HL-60 (cell line): ENCODE measurements at places on chromosomes 3 and 15.

DNA sequence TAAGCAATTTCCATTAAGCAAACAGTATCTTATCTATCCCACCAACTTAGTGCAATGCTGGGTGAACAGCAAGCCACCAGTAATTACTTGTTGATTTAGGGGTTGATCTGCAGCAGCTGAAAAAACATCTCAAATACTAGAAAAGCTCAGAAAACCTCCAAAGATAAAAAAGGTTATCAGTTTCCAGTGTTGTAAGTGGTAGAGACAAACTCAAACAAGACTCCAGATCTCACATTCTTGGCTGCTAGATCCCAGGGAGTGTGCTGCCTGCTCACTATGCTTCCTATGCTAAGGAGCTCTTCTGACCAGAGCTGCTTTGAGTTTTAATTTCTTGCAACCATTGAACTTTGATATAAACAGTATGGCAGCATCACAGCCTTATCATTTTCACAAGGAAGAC, 11.3 kb downstream of the B3GALNT1 start:
- no peak for DNase-seq

GRCh38 chr15:65195548-65195923, 10.4 kb upstream of the CLPX start:
- no peak for DNase-seq

GRCh38 chr3:24259901-24260512, 234.6 kb downstream of the THRB start:
- DNase-seq = no peak

GRCh38 chr3:129417326-129417725, 11.1 kb downstream of the EFCAB12 start:
- no peak for DNase-seq

- no peak for DNase-seq
Observed at GRCh38 chr3:99783011-99783573, 34.6 kb upstream of the CMSS1 start.

- no peak for DNase-seq
Observed at GRCh38 chr3:62027796-62028195, 345.6 kb downstream of the FEZF2 start.

DNA sequence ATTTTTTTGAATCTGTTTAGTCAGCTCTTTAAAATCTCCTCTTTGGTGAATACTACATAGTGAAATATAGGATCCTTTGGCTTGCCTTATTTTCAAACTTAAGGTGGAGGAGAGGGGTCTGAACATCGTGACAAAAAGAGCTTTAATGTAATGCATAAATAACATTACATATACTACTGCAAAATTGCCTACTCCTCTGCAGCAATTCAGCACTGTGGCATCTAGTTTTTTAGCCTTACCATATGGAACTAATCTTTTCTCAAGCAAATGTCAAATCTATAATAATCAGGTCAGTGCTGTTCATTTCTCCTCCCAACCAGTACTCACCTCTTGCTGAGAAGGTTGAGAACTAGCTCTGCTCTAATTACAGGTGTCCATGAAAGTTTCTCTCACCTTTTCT, 394.0 kb upstream of the CDIN1 start:
- no peak for DNase-seq

GRCh38 chr3:61863579-61863978, 302.2 kb downstream of the PTPRG start:
- DNase-seq = no peak

- no peak for DNase-seq
Observed at GRCh38 chr15:84816694-84817465, at the start of gene ALPK3. TSS of gene ALPK3 (plus strand) at chr15:84817356. CDS start at chr15:84817453, 97 bp downstream.

GRCh38 chr3:125767641-125768040, 172.3 kb upstream of the OSBPL11 start:
- DNase-seq = no peak
